ENCODE measurements at places on chromosomes 2 and 18.
A peak's percentile ranks its signal among the peaks of the same experiment; 100 is the strongest.

GRCh38 chr2:82339805-82340204, 2035.3 kb upstream of the LRRTM1 start:
- no peak for DNase-seq

GRCh38 chr2:88099798-88100488, 27.9 kb downstream of the FABP1 start:
- DNase-seq = peak; percentile 33

DNA sequence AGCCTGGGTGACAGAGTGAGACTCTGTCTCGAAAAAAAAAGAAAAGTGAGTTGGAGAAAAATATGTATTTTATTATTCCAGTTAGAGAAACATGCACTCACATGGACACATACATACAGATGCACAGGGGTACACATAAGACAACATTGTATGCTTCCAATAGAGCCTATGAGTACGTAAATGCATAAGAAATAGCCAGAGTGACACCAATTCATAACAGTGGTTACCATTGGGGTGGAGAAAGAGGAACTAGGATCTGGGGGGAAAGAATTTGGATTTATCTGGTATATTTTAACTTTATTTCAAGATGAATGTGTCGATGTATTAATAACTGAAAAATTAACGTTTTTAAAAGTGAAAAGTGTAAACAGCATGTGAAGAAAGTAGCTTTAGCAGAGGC, 16.1 kb downstream of the IL36A start:
- DNase-seq = no peak

- DNase-seq = no peak
Measured at GRCh38 chr2:30756971-30757370, 50.3 kb downstream of the CAPN13 start.

GRCh38 chr2:105760639-105761337, 16.1 kb downstream of the NCK2 start:
- no peak for DNase-seq

Data from choroid plexus epithelial cell (primary cell).